ENCODE measurements at places on chromosomes 4 and X.
A peak's percentile ranks its signal among the peaks of the same experiment; 100 is the strongest.

DNA sequence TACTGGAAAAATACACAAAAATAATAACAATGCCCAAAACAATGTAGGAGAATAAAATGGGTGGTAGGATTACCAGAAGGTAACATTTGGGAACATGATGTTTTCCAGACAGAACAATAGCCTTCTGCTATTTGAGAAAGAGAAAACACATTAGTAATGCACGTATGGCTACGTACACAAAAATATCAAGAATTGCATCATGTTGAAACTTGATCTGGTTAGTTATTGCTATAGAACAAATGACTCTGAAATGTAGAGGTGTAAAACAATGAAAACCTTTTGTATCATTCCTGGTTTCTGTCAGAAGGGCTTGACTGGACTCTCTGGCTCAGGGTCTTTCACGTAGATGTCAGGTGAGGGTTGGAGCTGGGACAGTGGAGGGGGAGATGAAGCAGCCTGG, 1040.0 kb downstream of the FAT4 start:
- no peak for DNase-seq

- peak; percentile 21 for DNase-seq
Measured at GRCh38 chrX:108511721-108512120, 72.1 kb downstream of the COL4A5 start.

GRCh38 chr4:93684571-93684970, 144.0 kb upstream of the ATOH1 start:
- DNase-seq: no peak

DNA sequence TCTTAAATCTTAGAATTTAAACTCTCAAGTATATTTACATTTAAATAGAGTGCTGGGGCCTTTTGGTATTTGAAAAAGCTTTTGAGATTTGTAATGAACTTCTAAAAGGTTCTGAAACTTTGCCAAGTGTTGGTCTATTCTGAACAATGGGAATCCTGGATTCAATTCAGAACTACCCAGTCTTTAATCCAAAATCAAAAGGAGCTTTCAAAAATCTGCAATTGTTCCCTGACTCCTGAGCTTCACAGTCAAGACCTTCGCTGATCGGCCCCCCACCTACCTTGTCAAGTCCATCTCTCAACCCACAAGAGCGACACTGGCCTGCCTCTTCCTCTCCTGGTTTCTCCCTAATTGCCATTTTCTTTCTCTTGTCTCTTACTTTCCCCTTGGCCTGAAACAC, 666.1 kb upstream of the BOD1L1 start:
- DNase-seq: no peak

GRCh38 chr4:33696586-33696985, 2547.7 kb downstream of the ARAP2 start:
- DNase-seq: no peak

GRCh38 chr4:177483271-177483670, 41.0 kb upstream of the AGA start:
- no peak for DNase-seq

- DNase-seq: peak; percentile 93
Measured at GRCh38 chr4:88765729-88766128, 68.1 kb upstream of the NAP1L5 start.

- DNase-seq: peak; percentile 76
Measured at GRCh38 chr4:119683518-119683917, 54.9 kb upstream of the PDE5A start.

GRCh38 chr4:6730603-6731317, 14.8 kb downstream of the BLOC1S4 start:
- no peak for DNase-seq

GRCh38 chrX:11760958-11761357, 2.9 kb downstream of the MSL3 start:
- DNase-seq: no peak

DNA sequence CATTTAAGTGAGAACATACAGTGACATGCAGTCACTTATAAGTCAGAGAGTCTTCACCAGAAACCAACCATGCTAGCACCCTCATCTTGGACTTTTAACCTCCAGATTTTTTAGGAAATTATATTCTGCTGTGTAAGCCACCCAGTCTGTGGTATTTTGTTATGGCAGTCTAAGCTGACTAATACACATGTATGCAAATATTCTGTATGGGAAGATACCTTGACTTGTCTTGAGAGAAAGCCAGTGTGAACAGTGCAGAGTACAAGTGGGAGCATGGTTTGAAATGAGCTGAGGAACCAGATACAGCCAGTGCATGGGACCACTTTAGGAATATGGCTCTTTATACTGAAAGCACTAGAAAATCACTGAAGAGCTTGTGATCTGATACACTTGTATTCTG, 110.4 kb upstream of the MAP9 start:
- DNase-seq: no peak

- DNase-seq: peak; percentile 21
Measured at GRCh38 chr4:127623797-127624083, 9.0 kb upstream of the INTU start.

- DNase-seq: no peak
Measured at GRCh38 chrX:96383428-96383827, 301.2 kb upstream of the DIAPH2 start.

DNA sequence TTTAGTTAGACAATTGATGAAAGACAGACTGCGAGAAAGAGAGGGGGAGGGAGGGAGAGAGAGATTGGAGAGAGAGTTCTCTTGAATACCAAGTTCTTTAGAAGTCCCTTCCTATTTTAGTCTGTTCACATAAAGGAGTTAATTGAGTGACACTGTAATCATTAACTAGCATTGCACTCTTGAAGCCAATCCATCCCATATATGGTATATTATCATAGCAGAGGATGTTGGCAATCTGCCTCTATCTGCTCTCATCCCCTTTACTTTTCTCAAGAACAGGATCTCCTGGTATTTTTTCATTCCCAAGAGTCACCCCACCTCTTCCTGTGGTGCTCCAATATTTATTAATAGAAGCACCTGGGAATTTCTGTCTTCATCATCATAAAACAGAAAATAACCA, 959.6 kb upstream of the NDST4 start:
- no peak for DNase-seq

DNA sequence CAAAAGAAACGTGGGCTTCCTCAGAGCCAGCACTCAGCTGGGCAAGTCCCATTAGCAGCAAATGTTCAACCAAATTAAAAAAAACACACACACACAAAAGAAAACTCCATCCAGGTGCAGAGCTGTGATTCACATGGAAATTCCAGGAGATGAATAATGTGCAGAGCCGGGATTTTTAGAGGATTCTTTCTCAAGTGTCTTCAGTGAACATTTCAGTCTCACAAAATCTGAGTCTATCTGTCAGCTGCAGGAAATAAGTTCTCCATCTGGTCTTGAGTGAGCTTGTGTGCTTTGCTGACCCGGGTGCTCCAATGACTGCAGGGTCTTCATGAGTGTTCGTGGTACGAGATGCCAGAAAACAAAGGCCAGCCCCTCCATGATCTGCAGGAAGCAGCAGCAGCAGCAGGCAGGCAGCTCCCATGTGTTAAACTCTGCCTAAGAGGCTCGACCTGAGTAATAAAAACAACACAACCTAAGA, 44.3 kb downstream of the RASGEF1B start:
- no peak for DNase-seq

DNA sequence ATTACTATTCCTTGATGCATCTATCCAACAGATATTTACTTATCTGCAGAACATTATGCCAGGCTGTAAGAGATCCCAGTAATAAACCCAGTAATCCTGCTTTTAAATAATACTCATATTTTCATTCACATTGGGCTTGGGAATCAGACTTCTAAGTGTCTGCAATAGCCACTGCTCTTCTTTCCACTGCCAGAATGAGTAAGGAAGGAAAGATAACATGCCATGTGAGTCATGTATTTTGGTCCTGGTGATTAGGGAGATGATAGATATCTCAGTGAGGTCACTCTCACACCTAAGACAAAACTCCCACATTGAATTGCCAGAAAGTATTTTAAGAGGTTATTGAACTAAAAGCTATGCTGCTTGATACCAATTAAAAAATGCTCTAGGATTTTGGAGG, 13.9 kb upstream of the HEPH start:
- no peak for DNase-seq

- no peak for DNase-seq
Measured at GRCh38 chr4:112819729-112820128, 182.8 kb downstream of the LARP7 start.
